ENCODE measurements at places on chromosomes 11 and 22.
A peak's percentile ranks its signal among the peaks of the same experiment; 100 is the strongest.

- no peak for DNase-seq
Observed at GRCh38 chr11:60860943-60861342, 5.2 kb upstream of the PTGDR2 start.

DNA sequence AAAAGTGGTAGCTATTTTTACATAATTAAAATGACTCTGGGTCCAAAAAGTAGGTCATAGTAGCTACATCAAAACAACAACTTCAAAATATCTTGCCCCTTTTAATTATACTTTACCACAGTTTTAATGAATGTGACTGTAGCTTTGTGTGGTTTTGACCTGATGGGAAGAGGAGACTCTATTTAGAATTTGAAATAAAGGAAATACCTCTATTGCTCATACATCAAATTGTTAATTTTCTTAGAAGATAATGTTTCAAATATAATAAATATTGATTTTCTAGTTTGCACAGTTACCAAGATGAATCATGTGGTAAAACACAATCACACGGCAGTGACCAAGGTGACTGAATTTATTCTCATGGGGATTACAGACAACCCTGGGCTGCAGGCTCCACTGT lies at the start of gene OR8K1:
Gene OR8K1 (plus strand): TSS at position 301 of the 400 bp plus-strand sequence. CDS start 0 bp downstream, at position 301.
- no peak for DNase-seq

GRCh38 chr22:30574095-30574981 lies at the start of gene GAL3ST1:
Gene GAL3ST1 (minus strand): TSS chr22:30574665. CDS start chr22:30557392, 17,273 bp downstream.
- DNase-seq: peak; percentile 17

DNA sequence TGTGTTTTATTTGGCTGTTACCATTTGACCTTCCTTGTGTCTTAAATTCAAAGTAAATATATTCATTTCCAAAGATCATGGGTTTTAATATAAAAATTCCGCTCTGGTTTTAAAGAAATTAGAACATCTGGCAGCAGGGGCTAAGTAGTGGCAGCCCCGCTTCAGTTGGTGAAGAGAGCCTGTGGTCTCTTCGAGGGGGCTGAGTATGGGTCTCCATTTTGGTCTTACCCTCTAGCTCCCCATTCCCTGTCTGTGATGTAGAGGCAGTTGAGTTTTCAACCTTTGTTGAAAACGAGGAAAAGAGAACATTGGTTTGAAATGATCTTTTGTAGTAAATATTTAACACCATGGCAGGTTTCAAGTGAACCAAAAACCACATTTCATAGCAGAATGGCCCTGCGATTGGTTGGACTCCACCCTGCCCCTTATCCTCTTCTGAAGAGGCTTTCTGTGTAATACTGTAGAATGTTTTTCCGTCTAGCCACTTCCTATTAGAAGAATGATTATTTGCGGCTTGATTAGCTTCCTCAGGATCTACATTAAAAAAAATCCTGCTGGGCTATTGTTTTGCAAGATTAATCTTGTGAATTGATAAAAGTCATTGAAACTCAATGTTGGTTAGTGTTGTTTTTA lies 17.7 kb downstream of the APLP2 start:
- no peak for DNase-seq

- no peak for DNase-seq
Observed at GRCh38 chr11:14612694-14613093, 30.9 kb upstream of the PDE3B start.

GRCh38 chr11:61555051-61555969 lies 25.6 kb downstream of the SYT7 start:
- DNase-seq: peak; percentile 48

GRCh38 chr22:35905894-35906293 lies 122.7 kb downstream of the RBFOX2 start:
- DNase-seq: no peak

GRCh38 chr11:124193221-124194010 lies 10.3 kb downstream of the OR10D3 start:
- DNase-seq: no peak

GRCh38 chr11:57458410-57459163 lies 1.7 kb upstream of the RTN4RL2 start:
- peak; percentile 58 for DNase-seq

Measured in GM23248 (cell line).